Occipital lobe (tissue), 3 donors: ENCODE measurements at places on chromosomes 7 and 10. TPM values are rescaled to one million over a fixed set of nuclear protein-coding genes. Genes with fewer than 3 reads are reported as not detected.

DNMBP gene
- 2.7 TPM for total RNA-seq

COL1A2 gene
- 124 TPM for total RNA-seq

CYP3A7 gene
- not detected for total RNA-seq

IMMP2L gene
- 14.8 TPM for total RNA-seq

GRCh38 chr7:41110186-41110585 is 592.7 kb downstream of the INHBA start:
- no peak for DNase-seq

- no peak for DNase-seq
Measured at GRCh38 chr7:25726170-25726780, 425.7 kb upstream of the NFE2L3 start.

DNA sequence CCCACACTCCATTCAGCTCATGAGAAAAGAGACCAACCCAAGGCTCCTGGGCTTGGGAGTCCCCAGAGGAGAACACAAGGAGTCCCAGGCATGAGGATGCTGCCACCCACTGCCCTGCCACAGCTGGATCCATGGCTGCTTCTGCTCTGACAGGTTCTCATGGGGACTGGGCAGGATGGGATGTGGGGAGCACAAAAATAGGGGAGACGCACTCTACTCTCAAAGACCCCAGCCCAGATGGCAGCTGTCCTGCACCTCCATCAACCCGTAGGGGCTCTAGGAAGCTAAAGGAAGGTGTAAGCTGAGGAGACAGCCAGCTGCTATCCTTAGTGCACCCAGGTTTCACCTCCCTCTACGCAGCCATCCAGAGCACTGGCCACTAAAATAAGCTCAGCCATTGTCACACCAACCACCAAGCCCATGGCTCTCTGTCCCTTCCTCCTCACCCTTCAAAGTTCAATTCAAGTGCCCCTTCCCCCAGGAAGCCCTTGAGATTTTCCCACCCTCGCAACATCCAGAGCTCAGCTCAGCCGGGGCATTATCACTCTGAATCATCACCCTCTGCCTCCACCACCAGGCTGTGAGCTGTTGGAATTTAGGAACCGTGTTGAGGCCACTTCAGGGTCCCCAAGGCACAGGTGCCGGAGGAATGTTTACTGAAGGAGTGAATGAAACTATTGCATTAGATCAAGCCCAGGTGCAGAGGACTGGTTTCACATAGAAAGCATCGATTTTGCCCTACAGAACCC is 142.1 kb downstream of the GRID1 start:
- DNase-seq: no peak

DNA sequence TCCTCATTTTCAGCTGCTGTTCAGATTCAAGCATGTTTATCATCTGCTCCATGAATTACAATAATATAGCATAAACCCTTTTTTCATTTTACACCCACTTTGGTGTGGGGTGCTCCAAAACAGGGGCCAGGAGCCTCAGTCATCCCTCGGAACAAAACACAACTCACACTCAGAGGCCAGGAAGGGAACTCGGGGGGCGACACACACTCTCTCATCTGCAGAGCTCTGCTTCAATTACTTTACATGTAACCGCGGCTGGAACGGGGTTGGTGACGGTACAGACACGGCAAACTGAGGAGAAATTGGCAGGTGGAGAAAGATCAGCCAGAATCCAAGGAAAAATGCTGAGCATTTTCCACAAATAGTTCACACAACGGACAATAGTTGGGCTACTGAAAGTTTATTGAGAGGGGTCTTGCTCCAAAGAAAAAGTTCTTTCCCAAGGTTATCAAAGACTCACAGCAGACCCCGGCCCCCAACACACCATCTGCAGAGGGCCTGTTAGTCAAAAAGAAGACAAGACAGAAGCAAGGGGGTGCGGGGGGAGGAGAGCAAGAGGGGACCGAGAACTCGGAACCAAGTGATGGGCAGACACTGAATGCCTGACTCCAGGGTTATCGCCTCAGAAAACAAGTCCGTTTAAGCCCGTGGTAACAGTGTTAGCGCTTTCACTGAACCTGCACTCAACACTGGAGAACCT is 20.5 kb downstream of the DIP2C start:
- no peak for DNase-seq

GRCh38 chr7:66043681-66044497 is 31.7 kb upstream of the ASL start:
- peak; percentile 30 for DNase-seq

GRCh38 chr10:101076630-101077029 is 14.8 kb downstream of the KAZALD1 start:
- DNase-seq: no peak

GRCh38 chr7:155507576-155507975 is 38.8 kb downstream of the CNPY1 start:
- DNase-seq: no peak

DNA sequence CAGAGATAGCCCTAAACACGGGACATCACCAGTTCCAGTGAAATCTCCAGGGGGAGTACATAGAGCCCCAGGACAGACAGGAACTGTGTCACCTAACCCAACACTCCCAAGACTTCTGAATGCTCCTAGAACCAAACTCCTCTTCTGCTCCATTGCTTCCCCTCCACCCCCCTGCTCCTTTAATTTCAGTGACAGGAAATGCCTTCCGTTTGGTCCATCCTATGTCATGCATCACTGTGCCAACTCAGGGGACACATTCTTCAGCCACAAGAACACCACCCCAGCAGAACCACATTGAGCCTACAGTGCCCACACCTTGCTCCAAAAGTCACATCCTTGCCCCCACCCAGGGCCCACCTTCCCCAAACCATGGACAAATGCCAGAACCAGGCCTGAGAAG is 100.5 kb downstream of the KCNMA1 start:
- DNase-seq: no peak

GRCh38 chr10:48289501-48290238 is 15.2 kb upstream of the FRMPD2 start:
- DNase-seq: peak; percentile 22

DNA sequence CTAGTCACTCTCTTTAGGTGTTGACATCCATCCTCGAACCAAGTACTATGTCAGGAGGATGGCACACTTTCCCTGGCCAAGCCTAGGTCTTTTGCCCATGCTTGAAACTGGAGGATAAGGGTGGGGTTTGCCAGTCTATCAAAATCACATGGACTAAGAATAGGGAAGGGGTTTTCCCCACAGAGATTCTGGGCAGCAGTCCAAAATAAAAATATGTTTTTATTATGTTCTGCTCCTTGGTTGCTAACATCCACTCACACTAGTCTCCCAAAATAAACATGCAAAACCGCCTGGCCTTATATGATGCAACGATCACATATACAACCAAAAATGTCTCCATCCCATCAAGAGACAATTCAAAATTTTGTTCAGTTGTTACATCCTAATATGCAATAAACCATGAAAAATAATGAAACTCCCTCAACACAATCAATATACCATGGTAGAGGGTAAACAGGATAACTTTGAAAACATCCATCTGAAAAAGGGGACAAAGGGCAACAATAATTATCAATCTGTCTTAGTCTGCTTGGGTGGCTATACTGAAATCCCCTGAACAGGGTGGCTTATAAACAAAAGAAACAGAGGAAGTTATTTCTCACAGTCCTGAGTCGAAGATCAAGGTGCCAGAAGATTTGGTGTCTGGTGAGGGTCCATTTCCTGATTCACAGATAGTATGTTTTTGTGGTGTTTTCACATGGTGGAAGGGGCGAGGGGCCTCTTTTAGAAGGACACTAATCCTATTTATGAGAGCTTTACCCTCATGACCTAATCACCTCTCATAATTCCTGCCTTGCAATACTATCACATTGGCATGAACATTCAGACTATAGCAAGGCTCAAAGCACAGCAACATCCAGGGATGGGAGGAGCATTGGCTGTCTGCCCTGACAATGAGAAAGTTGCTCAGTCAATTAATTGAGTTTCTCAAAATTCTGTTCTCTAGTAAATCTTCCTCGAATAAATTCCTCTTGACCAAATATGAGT is 159.3 kb downstream of the ETV1 start:
- DNase-seq: no peak
